ENCODE measurements at places on chromosomes 7 and 10.

DNA sequence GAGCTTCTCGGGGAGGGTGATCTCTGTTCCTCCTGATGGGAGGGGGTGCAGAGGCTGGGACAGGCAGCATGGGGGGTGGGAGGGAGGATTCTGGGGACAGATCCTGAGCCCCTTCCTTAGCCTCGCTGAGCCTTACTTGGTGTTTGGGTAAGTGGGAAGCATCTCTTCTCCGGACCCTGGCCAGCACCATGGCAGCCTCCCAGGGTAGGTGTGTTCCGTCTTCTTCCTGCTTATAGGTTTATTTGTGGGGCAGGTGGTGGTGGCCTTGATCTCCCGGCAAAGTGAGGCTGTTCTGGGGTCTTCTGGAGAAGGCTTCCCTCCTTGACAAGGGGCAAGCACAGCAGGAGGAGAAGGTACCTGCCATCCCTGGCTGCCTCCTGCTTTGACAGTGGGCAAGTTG is 226.9 kb downstream of the GLRX3 start:
- no peak for DNase-seq

GRCh38 chr10:8049865-8050555 is 4.5 kb upstream of the GATA3 start:
- DNase-seq = no peak

GRCh38 chr7:2873146-2873545 is 29.0 kb upstream of the GNA12 start:
- peak; percentile 5 for DNase-seq

DNA sequence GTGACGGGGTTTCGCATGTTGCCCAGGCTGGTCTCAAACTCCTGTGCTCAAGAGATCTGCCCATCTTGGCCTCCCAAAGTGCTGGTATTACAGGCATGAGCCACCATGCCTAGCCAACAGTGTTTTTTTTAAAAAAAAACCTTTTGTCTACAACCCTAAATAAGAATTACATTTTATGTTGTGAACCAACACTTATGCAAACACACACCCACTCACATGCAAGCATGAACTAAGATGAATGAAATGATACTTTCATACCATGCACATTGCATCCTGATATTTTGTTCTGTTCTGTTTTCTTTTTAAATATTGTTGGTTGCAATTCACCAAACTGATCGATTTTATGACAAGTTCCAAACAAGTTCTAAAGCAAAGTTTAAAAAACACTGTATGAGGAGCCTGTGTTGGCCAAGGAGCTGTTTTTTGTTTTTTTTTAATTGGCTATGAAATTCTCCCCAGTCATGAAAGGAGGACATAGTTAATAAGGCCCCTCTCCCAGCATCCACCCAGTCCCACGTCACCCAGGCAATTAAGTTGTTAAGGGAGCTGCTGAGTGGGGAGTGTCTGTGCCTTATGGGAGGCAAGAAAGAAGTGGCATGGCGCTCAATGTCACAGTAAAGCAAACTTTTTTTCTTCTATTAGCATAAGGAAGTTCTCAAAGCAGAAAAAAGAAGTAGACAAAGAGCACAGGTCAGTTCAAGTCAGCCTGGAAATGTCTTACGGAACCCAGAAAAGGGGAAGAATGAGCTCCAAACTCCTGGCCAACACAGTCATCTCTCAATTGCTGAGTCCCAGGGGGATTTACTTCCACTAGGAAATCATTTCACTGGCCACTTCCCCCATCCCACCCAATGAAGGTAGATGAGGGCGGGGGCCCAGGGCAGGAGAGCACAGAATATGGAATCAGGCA is 50.1 kb downstream of the NOD1 start:
- no peak for DNase-seq

DNA sequence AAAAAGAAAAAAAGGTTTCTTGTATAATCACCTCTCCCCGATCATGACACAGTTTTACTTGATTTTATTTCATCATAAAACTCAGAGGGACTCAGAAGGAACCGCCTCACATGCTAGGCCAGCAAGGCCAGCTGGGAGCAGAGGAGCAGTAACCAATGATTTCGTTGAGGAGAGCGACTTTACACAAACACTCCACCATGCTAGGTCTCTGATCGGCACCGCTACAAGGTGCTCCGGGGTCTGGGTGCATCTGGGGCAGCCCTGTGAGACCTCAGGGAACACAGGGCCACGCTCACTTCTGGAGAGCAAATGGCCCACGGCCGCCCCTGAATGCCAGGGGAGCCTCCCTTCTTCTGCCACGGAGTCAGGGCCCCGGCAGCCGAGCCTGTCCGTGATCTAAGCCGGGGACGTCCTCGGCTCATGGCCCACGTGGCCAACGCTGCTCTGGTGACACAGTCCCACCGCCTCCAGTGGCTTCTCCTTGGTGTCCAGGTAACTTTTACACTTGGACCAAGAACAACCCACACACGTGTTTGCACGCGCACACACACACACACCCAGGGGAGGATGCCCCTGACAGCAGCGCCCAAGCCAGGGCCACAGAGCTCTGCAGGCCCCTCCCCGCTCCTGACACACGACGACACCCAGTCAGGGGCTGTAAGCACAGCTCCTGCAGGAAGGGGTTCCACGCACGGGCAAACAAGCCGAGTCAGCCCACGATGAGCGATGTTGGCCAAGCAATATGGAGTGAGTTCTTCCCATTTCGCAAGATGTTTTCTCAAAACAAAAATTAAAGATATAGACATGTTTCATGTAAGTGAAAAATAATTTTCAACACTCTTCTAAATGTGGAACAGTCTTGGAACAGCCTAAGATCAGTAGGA is 332.3 kb downstream of the DNAJB6 start:
- no peak for DNase-seq

DNA sequence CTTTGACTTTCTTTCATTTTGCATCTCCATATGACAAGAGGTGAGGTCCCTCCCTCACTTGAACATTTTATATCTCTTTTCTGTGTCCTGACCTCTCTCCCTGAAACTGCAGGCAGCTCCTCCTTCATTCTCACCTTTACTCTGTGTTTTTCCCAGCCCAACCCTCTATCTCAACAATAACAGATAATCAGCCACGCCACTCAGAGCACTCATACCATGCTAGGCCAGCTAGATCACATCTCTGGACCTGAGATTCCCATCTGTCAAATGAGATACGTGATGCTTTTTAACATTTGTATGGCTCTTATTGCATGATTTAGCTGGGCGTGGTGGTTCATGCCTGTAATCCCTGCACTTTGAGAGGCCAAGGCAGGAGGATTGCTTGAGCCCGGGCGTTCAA is 63.1 kb upstream of the PDCD4 start:
- no peak for DNase-seq

DNA sequence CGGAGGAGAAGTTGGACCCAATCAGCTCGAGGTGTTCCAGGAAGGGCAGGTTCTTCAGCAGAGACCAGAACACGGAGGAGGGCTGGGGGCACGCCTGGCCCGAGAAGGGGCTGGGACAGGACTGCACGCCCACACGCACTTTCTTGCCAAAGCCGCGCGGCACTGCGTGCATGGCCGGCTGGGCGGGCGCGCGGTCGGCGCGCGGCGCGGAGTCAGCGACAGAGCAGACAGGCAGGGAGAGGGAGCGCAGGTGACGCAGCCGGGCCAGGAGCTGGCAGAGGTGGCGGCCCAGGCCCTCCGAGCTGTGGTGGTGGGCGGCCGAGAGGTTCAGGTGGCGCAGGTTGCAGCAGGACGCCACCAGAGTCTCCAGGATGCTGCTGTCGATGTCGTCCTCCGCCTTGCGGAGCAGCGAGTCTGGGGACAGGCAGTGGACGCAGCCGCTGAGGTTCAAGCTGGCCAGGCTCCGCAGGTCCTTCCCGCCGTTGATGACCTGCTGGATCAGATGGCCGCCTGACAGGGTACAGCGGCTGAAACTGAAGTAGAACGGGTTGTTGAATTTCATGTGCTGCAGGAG is 77.2 kb upstream of the TNRC18 start:
- DNase-seq = no peak

GRCh38 chr7:104903044-104903443 is 111.0 kb upstream of the KMT2E start:
- DNase-seq = no peak

- no peak for DNase-seq
Observed at GRCh38 chr7:89072081-89072480, 276.5 kb upstream of the TEX47 start.

- DNase-seq = no peak
Observed at GRCh38 chr7:128037081-128037480, 5.8 kb upstream of the LRRC4 start.

GRCh38 chr7:109782806-109783205 is 1213.1 kb downstream of the DNAJB9 start:
- no peak for DNase-seq

DNA sequence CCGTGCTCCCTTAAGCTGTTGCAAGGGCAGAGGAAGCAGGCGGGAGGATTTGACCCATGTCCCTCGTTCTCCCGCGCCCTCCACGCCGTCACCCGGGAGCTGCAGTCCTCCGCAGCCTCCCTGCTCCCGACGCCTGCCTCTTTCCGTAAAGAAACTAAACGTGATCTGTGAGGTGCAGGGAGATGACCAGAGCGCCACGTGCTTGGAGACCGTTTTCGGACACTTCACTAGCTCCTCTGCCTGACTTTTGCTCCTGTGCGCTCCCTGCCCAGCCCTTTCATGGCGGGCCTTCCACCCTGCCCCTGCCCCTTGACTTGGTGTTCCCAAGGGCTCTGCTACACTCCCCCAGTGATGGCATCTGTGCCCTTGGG is 171.2 kb downstream of the LSM5 start:
- DNase-seq = no peak

DNA sequence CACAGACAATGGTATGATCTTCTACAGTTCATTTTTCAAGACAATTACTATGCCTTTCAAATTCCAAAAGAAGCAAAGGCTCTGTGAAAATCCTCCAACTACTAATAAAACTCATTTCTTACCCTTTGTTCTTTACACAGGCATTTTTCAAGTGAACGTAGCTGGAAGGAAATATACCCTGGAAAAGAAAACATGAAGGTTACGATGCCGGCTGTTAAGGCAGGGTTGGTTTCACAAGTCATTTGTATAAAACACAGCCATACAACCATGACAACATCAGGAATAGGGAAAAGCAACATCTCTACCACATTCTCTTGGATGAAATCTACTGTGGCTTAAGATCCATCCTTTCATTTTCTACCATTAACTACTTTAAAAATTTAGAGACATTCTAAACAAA is 207.9 kb downstream of the DOCK4 start:
- no peak for DNase-seq

GRCh38 chr10:99808270-99808669 is 25.8 kb downstream of the ABCC2 start:
- DNase-seq = no peak

- DNase-seq = peak; percentile 44
Observed at GRCh38 chr10:11424456-11425295, 186.8 kb downstream of the USP6NL start.

DNA sequence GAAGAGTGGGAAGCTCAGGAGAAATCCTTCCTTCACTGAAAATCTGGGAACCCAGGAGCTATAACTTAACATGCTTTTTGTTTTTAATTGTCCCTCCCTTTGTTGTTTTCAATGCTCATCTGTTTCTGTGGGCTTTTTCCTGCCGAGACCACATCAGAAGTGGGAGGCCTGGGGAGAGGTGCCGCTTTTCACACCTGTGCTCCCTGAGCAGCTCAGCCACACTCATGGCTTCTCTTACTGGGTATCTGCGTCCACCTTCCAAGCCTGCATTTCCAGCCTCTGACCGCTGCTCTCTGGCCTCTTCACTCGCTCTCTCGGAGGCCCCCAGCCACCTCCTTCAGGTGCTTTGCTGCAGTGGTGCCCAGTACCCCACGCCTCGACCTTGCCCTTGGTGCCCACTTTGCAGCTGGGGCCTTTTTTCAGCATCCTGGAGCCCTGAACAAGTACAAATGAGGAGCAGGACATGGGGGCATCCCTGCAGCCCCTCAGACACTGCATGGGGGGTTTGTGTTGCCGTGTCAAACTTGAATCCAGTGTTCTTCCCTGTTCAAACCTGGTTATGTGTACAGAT is 9.9 kb downstream of the C7orf57 start:
- no peak for DNase-seq

- no peak for DNase-seq
Observed at GRCh38 chr10:78700413-78700812, 368.4 kb upstream of the ZMIZ1 start.

- DNase-seq = no peak
Observed at GRCh38 chr7:37488163-37488764, 39.6 kb upstream of the ELMO1 start.

DNA sequence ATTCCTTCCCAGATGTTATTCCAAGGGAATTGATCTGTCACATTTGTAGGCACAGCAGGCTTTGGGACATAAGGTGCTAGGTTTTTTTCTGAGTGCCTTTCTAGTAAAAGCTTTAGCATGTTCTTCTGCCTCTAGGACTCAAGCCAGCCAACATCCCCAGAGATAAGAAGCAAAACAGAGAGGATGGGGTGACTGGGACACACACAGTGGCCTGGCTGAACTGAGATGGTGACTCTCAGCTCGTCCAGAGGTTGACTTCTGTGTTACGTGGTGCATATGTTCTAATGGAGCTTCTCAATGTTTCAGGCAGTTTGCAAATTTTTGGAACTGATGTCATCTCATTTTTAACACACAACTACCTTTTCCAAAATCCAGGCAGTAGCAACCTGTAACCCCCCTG is 188.1 kb upstream of the CELF2 start:
- DNase-seq = no peak

- no peak for DNase-seq
Observed at GRCh38 chr10:34651416-34652195, 163.5 kb downstream of the PARD3 start.
